Ecto neural progenitor cell (in vitro differentiated cells): ENCODE measurements at places on chromosomes 6 and 20.

GRCh38 chr6:106469882-106470281, 109.4 kb downstream of the CRYBG1 start:
- DNase-seq = no peak

DNA sequence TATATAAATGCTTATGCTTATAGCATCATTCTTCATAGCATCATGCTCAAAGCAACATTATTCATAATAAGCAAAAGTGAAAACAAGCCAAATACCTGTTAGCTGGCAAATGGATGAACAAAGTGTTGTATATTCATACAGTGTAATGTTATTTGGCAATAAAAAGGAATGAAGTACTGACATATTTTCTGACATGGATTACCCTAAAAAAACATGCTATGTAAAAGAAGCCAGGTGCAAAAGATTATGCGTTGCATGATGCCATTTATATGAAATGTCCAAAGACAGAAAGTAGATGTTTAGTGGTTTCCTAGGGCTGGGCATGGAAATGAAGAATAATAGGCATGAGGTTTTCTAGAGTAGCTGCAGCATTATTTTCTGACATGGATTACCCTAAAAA, 77.1 kb downstream of the GFRA4 start:
- no peak for DNase-seq

- no peak for DNase-seq
Measured at GRCh38 chr6:137413482-137413881, 80.7 kb downstream of the OLIG3 start.

GRCh38 chr6:79157961-79158644, 76.4 kb downstream of the HMGN3 start:
- DNase-seq = no peak

DNA sequence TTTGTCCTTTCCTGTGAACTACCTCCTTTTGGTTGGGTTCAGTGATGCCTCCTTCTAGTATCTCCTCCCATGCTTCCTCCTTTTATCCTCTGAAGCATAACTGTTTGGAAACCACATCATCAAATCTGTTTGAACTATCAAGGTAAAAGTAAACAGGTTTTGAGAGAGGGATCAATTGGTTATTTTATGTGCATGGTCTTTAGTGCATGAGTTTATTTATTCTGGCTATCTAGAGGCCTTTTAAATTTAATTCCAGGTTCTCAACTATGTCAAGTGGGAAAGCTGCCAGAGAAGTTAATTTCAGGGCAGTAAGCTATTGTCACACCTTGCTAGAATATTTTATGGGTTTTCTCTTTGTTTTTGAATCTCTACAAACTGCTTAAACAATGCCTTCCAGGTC, 54.1 kb downstream of the WASF1 start:
- DNase-seq = no peak

GRCh38 chr6:164095056-164095455, 680.5 kb downstream of the QKI start:
- no peak for DNase-seq

GRCh38 chr20:38110525-38111178, 54.4 kb downstream of the TGM2 start:
- no peak for DNase-seq
